ENCODE measurements at places on chromosomes 1 and 21.
A peak's percentile ranks its signal among the peaks of the same experiment; 100 is the strongest.

GRCh38 chr1:44640200-44640853 is 34.0 kb downstream of the TMEM53 start:
- DNase-seq = peak; percentile 74

- no peak for DNase-seq
Observed at GRCh38 chr1:244344001-244344400, 107.7 kb downstream of the ADSS2 start.

DNA sequence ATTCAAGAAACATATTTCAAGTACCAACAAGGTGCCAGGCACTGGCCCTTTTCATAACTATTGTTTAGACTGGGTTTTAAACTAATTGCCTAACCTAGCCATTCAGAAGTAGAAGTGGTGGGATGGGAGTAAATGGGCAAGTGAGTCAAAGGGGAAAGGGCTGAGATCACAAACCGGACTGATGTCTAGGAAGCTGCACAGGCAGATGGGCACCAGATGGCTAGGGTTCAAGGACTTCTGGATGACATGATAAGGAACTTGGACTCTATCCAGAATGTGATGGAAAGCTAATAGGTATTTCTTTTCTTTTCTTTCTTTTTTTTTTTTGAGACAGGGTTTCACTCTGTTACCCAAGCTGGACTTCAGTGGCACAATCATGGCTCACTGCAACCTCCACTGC is 46.6 kb downstream of the LYST start:
- no peak for DNase-seq

DNA sequence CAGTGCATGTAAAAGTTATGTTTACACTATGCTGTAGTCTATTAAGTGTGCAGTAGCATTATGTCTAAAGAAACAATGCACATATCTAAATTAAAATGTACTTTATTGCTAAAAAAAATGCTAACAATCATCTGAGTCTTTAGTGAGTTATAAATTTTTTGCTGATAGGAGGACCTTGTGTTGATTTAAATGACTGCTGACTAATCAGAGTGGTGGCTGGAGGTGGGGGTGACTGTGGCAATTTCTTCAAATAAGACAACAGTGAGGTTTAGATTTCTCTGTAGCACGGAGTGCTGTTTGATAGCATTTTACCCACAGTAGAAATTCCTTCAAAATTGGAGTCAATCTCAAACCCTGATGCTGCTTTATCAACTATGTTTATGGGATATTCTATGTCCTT is 37.0 kb downstream of the HS2ST1 start:
- DNase-seq = no peak

DNA sequence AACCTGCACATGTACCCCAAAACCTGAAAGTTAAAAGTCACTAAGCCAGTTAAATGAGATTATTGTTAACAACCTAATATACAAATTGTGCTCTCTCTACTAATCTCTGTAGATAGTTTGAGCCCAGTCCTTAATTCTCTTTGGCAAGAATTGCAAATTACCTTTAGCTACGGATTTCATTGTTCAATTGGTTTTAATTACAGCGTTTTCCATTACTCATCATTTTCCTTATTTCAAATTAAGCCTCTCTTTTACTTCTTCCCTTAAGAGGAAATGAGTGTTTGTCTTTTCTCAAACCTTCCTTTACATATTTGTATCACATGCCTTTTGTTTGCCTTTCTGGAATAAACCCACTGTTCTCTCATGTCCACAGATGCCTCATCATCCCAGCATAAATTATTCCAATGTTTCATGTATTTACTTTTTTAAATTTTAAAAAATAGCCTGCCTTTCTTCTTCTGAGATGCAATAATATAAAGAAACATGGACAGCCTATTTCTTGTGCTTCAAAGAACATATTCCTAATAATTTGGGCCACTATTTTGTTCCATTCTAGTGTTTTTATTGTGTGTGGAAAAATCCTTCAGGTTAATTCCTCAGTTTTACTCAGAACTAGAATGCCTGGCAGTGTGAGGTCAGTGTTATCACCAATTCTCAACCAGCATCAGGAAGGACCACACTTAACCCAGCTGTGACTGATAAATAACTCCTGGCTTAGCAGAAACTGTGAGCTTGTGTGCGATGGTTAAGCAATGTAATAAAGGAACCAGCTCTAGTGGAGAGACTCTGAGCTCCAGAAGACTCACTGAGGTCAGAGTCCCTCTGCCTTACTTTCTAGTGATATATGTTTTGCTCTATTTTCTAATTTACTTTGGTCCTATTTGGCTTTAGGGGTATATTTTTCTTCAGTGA is 600.5 kb downstream of the LTN1 start:
- DNase-seq = no peak

- no peak for DNase-seq
Observed at GRCh38 chr1:180946541-180947498, 34.1 kb downstream of the KIAA1614 start.

DNA sequence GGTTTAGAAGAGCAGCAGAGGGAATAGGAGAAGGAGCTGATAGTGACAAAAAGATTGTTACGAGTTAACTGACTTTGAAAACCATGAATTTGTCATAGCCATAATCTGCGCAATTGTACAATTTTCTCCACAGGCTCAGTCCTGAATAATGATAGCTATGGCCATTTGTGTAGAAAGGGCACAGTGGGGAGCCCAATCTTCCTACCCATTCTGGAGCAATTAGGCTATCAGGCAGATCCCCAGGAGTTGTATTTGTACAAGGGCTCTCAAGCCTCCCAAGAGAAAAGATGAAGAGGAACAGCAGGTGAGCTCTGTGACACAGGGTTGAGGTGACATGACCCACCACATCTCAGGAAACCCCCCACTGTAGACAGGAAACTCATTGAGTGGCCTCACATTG is 42.1 kb upstream of the SAMD13 start:
- DNase-seq = no peak

DNA sequence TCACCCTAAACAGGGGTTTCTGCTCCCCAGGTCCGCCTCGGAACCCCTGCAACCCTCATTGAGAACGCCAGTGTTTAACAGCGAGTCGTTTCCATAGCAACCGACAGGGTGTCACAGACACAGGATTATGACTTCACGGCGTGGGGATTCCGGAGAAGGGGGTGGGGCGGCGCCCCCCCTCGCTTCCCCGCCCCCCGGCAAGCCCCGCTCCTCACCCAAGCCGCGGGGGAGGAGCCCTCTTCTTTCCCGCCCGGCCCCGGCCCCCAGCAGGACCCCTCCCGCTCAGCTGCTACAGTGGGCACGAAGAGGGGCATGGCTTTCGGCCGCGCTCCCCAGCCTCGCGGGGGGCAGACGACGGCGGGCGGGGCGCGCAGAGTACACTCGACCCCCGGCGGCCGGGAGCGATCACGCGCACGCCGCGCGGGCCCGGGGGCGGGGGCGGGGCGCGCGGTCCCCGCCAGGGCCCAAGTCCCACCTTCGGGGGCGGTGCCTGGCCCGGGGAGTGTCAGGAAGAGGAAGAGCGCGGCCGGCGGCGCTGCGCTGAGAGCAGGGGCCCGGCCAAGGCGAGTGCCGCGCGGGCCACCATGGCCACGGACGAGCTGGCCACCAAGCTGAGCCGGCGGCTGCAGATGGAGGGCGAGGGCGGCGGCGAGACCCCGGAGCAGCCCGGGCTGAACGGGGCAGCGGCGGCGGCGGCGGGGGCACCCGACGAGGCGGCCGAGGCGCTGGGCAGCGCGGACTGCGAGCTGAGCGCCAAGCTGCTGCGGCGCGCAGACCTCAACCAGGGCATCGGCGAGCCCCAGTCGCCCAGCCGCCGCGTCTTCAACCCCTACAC is at the start of gene EFHD2:
Gene EFHD2 (plus strand): TSS at position 501 of the 835 bp plus-strand sequence. CDS start 84 bp downstream, at position 585.
- peak; percentile 73 for DNase-seq

- no peak for DNase-seq
Observed at GRCh38 chr1:223524930-223525451, 131.8 kb downstream of the CCDC185 start.

GRCh38 chr1:27361553-27361952 is 5.2 kb downstream of the MAP3K6 start:
- DNase-seq = no peak

GRCh38 chr1:35564884-35565741 is 7.5 kb downstream of the NCDN start:
- DNase-seq = no peak

DNA sequence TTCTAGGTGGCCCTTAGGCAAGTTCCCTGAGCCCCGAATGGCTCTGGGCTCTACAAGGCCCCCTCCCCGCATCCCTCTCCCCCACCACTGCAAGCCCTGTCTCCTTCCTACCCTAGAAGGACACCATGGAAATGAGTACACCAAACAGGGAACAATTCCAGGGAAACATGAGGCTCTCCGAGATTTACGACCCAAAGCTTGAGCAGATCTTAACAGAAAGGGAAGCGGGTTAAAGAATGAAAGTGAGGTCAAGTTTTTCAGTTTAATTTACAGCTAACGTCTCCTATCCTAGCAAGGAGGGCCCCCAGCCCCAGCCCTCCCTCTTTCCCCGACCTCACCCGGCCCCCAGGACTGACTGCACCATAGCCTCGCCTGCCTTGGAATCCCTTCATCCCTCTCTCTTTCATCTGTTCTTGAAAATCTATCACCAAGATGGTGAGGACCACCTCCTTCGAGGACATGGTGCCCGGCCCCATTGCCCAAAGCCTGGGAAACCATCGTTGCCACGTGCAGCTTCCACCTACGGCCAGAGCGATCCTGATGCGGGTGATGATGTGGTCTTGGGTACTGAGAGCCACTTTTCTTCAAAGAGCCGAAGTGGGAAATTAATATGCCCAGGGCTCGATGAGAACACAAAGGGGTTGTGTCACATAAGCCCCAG is 30.5 kb downstream of the SIM2 start:
- DNase-seq = no peak

- DNase-seq = no peak
Observed at GRCh38 chr1:116559304-116559761, 11.5 kb downstream of the CD58 start.

DNA sequence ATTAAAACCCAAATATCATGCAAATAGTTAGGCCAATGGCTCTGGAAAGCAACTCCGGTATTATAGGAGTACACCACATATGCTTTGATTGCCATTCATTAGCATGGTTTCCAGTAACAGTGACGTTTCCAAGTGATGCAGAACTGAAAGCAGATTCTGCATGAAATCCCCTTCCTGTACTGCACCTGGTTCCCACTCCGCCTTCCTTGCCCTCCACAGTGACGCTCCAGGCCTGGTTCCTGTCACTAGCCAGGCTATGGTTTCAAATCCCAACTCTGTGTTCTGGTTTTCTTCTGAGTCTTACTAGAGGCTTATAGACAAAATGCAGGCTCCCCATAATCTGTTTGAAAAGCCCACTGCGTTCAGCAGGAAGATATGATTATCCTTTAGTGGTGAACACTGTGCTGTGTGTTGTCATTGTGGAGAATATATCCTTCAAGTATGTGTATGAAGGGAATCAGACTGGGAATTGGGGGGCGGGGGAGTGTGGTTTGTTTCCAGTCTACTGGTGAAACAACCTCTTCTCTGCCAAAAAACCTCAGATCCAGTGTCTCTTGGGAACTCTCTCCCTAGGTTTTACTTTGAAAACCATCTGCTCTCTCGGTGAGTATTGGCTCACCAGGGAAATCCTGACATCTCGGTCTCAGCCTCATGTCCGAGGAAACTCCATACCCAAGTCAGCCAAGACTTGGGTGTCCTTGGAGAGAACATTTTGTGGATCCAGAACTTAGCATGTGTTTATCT is 78.7 kb downstream of the TYW3 start:
- peak; percentile 18 for DNase-seq

DNA sequence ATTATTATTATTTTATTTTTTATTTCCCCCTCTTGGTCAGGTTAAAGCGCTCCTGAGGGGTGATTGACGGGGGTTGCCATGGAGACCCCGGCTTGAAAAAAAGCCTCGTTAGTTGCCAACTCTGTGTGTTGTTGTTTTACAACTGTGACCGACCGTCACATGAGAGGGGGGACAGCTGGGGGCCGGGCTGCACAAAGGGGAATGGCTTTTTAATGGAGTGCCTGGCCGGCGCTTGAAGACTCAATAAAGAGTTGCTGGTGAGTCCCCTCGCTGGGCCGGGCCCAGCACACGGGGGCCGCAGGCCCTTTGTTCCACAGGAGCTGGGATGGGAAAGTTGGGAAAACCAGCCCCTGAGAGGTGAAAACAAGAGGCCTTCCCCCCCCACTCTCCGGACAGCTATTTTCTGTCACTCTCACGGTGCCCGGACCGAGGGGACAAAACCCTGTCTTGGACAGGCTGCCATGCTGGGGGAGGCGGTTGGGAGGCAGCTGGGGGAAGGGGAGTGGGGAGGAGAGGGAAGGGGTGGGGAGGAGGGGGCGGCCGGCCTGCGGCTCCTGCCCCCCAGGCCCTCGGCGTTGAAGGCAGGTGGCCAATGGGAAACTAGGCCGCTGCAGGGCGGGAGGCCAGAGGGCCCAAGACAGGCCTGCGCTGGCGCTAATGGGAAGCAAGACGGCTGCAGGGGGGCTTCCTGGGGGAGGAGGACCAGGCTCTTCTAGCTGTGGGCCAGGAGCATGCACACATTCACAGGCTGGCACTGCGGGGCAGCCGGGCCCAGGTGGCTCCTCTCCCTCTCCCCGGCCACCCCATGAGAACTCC is 67.6 kb downstream of the CASZ1 start:
- DNase-seq = no peak

DNA sequence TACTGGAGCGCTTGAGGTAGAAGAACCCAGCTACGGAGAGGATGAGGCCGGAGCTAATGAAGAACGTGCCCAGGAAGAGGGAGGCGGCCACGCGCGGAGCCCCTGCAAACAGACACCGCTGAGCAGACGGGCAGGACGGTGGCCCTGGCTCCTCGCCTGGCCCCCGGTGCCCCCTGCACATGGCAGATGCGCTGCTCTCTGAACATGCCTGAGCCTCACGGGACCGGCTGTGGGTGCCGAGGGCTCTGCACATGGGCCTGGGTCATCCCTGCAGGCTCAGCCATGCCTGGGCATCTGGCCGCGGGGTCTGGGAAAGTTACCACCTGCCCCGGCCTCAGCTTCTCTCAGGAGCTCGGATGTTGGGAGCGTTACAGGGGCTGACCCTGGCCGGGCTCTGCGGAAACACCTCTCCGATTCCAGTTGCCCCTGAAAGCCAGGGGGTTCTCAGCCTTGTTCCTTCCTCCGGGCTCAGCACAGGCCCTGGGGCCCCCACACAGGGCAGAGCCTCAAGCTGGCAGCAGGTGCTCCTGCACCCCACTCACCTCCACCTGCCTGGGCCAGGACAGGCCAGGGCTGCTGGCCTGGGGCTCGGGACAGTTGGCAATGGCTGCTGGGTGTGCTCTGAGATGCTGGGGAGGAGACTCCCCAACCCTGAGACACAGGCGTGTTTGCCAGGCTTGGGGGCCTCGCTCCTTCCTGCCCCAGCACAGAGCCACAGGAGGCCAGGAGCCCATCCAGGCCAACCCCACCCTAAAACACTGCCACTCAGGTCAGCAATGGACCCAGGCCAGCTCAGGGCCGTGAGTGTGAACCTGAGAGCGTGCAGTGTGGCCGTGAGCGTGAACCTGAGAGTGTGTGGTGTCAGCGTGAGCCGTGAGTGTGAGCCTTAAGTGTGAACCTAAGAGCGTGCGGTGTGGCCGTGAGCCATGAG is 12.1 kb upstream of the RNF223 start:
- no peak for DNase-seq

DNA sequence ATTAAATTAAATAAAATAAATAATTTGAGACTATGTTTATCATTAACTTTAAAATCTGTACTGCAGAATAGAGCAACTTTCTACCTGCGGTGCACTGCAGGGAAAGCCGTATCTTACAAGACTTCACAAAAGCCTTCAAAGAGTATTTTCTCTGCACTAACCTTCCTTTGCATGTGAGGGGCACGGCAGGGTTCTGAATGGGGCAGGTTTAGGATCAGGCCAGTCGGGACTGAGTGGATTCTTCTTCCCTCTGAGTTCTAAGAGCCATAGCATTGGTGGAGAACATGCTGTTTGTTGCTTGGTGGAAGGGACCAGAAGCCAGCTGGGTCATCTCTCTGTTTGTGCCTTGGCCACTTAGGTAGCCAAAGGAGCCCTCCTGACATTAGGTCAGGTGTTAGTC is 55.2 kb upstream of the LGALS8 start:
- no peak for DNase-seq

GRCh38 chr1:2466958-2467554 is 9.0 kb upstream of the PLCH2 start:
- no peak for DNase-seq
